NCI-H345 (cell line): ENCODE measurements at places on chromosomes 2 and 18.

DNA sequence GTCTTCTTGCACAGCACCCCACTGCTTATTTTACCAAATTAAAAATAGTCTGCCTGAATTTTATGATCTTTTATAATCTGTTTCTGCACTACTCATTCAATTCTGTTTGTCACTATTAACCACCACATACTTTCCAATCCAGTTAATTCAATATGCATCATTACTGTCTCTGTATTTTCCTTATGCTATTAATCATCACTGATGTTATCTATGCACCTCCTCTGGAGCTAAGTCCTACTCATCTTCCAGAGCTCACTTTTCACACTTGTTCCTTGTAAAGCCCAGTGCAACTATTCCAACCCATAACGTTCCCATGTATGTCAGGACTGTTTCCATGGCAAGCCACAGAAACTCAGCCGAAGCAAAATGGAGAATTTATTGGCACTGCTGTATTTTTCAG is 713.6 kb downstream of the PLCL1 start:
- DNase-seq, result no peak

DNA sequence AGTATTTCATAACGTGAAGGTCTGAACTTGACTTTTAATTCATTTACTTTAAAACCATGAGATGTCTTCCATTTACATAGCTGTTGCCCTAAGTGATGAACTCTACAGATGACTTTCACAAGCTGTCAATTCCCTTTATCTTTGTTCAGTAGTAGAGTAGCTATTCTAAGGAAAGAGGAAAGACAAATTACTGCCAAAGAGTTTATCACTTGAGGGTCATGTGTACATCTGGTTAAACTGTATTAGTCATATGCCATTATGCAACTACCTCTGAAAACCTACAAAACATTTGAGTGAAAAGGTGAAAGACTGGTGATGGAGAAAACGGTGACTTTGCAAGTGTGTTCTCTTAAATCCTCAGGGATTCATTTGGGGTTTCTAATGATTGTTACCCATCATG is 763.9 kb downstream of the TMEM182 start:
- no peak for DNase-seq

- DNase-seq, result no peak
These were observed 627.4 kb downstream of the FBXO15 start for GRCh38 chr18:73520229-73520628.

DNA sequence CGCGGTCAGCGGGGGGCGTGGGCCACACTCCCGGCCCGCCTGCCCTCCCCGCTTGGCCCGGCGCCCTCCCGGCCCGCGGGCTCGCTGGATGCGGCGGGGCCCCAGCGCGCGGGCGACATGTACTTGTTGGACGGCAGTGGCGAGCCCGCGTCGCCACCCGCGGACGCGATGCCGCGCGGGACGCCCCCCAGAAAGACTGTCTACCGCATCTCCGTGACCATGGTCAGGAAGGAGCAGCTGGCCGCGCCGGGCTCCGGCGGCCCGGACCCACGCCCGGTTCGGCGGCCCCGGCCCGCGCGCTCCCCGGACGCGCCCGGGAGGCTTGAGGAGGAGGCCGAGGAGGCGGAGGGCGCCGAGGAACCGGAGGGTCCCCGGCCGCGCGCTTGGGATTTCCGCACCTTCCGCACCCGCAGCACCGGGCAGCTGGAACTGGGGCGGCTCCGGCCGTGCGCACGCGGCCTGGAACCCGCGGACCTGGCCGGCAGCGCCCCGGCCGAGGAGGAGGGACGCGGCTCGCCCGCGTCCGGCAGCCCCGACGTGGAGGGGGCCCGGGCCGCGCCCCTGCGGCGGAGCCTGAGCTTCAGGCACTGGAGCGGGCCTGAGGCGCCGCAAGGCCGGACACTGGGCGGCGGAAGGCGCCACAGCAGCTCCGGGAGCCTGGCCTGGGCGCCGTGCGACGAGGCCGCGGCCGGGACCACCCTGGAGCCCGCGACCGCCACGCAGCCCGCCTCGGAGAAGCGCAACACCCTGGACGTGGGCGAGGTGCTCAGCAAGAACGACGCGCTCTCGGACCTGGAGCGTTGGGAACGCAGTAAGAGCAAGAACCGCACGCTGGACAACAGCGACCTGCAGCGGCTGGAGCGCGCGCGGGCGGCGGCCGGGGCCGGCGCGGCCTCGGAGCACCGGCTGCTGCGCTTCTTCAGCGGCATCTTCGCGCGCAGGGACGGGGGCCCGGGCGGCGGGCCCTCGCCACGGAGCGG is 176.4 kb downstream of the AGAP1 start:
- DNase-seq, result peak; percentile 59

DNA sequence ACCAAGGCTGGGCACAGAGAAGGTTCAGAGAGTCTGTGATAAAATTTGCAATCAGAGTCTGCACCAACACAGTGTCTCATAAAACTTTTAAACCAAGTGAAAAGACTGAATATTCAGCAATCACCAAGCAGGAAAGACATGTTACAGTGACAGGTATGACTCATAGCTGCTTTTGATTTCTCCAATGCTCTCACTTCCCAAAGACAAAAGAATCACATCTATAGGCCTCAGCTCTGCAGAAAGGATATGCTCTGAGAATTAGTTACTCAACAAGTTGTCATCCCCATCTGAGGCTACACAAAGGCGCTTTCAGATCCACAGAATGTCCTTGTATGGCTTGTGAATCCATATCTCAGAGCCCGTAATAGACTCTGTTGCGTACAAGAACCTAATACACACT is 92.5 kb downstream of the KCNF1 start:
- no peak for DNase-seq

- DNase-seq, result peak; percentile 32
These were observed 103.3 kb downstream of the MDH1 start for GRCh38 chr2:63692002-63692606.

DNA sequence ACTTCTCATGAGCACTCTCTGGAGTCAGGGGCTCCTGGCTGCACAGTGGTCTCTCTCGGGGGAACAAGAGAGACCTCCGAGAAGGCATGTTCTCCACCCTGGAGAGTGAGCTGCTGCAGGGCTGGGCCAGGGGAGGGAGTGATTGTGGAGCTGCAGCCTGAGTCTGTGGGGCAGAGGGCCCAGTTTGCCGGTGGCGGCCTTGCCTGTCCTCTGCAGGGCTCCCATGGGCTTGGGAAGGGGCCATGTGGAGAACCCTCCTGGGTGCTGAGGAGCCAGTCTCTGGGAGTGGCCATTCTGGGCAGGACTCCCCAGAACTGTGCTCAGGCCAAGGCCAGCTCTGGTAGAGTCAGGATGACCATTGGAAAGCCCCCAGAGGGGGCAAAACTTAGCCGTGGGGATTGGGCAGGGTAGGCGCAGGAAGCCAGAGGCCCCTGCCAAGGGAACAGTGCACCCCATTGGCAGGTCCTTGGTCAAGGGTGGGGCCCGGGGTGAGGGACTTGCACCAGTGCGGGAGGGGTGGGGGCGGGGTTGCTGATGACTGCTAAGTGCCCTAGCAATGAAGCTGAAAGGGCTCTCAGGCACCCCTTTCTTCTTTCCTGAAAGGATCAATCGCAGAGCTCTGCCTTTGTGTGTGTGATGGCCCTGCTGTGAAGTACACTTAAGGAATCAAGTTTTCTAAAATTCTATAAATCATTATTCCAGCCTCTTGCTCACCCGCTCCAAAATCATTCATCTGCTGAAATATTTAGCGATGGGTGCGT is 69.7 kb upstream of the BOD1L2 start:
- no peak for DNase-seq

DNA sequence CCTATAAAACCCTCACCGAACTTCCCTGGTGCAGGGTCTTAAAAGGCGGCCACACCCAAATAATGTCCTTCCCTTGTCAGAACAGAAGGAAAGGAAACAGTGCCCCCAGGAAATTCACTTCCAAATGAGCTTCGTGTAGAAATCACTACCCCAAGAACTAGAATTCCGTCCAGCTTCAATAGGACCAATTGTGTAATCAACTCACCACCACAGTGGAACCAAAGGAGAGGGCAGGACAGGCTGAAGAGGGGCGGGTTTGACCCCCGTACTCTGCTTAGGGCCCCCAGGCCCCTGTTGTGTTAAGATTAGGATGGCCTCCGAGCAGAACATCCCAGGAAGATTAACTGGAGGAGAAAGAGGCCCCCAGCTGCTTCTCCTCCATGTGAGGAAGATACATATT is 24.1 kb downstream of the GPR35 start:
- no peak for DNase-seq

GRCh38 chr2:187266147-187266546 is 181.9 kb downstream of the CALCRL start:
- no peak for DNase-seq

DNA sequence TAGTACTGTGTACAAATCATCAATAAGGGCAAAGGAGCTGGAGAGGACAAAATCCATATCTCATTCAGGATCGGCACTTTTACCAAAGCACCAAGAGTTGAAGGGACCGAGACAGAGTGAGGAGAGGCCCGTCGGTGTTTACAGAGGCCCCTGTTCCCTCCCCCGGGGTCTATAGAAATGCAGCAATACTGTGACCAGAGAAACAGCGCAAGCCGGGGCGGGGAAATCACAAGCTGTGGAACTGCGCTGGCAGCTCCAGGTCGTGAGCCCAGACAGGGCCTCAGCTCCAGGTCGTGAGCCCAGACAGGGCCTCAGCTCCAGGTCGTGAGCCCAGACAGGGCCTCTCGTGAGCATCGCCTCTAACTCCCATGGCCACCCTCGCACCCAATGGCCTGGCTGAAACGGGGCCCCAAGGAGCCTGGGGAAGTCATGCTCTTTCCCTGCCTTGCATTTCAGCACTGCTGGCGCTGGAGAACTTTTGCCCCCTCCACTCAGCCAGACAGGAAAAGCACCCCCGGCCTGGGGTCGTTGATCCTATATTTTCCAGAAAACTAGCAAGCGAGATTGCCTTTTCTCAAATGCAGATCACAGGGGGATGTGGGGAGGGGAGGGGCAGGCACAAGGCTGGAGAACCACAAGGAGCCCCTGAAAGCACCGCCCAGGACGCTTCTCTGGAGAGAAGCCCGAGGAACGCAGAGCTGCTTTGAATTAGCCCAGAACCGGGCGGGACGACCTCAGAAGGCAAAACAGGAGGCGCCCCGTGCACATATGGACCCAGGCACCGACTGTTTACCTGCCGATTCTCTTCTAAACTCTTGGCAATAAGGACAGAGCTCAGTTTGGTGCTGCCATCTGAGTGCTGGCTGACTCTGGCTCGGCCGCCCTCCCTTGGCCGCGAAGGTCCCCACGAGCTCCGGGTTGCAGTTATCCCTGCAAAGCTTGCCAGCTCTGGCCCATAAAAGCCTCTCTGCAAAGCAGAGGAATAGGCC is 223.7 kb downstream of the ACKR3 start:
- no peak for DNase-seq

DNA sequence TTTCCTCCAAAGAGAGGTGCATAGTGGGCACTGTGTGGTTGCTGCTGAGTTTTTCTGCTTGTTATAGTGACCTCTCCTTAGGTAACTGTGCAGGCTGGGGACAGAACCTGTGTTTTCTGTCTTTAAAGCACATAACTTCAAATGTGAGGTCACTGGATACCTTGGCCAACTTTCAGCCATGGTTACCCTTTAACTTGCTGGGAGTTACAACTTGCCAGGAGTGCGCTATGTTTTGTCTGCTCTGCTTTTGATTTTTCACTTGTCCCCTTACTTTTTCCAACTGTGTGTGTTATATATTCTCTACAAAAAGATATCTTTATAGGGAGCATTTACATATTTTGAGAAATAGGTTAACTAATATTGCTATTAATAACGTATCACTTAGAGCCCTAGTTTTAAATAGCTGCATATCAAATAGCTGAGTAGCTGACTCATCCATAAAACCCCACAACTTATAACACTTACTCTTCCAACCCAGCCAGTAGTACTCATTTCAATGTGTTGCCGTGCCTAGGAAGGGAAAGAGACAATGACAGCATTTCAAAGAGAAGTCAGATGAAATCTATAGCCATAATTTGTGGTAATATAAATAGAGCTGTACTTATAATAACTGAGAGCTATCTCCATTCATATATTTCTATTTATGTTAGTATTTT is 51.6 kb downstream of the DPP4 start:
- DNase-seq, result no peak

DNA sequence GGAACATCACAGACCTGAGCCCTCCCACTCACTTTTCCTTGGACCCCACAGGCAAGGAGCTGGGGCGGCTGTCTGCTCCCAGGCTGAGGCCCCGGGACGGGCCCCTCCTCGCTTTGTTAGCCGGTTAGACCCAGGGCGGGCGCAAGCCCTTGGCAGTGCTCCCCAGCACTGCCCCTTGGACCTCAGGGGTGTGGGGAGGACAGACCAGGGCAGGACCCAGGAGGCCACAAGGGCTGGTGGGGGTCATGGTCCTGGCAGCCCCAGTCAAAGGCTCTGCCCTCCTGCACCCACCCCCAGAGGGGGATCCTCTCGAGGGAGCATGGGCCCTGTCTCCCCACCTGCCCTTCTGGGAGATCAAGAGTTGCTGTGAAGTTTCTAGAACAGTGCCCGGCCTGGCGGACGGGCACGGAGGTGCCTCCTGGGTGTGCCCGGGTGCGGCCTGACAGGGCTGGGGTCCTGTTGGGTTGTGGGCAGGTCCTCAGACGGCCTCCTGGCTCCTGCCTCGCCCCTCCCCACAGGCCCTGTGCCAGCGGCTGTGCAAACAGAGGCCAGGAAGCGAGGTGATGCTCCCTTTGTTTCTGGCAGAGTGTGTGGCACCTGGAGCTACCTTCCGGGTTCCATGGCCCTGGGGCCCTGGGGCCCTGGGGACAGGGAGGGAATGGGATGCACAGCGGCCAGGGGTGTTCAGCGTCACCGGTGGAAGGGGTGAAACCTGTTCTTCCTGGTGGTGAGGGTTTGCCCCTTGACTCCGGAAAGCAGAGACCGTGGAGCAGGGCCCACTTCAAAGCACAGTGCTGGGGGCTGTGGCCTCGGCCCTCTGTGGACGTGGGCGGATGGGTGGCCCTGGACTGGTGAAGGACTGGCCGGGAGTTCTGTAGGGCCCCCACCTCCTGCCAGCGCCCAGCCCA is 2.9 kb upstream of the GAL3ST2 start:
- DNase-seq, result peak; percentile 69
